ENCODE measurements at places on chromosomes 13 and 19.

GRCh38 chr13:30312904-30313303 is 5.6 kb upstream of the KATNAL1 start:
- DNase-seq = no peak

GRCh38 chr19:45560038-45560437 is 24.6 kb downstream of the OPA3 start:
- no peak for DNase-seq

DNA sequence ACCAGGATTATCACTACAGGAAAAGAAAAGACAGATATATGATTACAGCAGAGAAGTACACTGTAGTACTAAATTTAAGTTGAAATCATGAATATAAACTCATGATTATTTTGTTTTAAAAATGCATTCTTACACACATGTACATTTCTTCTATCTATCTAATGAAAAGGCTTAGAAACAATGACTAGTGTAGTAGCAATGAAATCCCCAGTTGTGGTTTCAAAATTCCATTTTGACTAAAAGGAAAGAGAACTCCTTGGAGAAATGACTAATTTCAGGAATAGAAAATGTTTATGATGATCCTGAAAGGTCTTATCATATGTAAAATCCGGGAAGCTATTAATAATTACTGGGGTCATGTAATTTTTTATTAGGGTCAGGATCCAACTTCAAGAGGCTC is 195.0 kb upstream of the STARD13 start:
- DNase-seq = no peak

- DNase-seq = no peak
These were observed 9.1 kb upstream of the LHFPL6 start for GRCh38 chr13:39612023-39612637.

GRCh38 chr13:105509981-105510762 is 1025.3 kb downstream of the EFNB2 start:
- no peak for DNase-seq

GRCh38 chr19:31214086-31214485 is 135.2 kb downstream of the TSHZ3 start:
- peak; percentile 99 for DNase-seq

DNA sequence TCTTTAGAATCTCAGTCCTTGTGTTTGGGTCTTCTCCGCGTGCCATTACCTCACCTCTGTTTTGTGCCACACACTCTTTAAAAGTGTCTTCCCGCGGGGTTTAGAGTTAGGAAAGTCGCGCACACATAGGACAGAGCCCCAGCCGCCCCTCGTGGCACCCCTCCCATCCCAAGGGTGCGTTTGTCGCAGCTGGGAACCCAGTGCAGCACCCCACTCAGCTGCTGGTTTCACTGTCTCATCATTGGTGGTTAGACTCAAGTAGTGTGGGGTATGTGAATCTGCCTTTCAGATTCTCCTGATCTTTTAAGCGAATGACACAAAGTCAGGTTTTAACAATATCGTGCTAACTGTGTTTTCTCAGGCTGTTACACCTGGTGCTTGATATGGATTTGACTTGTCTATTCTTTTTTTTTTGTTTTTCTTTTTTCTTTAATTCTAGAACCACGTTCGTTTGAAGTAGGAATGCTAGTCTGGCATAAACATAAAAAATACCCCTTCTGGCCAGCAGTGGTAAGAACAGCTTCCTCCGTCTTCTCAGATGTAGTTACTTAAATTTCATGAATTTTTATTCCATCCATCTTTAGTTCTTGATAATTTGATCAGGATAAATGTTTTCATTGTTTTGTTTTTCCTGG is 19.5 kb upstream of the NDUFS7 start:
- DNase-seq = no peak

DNA sequence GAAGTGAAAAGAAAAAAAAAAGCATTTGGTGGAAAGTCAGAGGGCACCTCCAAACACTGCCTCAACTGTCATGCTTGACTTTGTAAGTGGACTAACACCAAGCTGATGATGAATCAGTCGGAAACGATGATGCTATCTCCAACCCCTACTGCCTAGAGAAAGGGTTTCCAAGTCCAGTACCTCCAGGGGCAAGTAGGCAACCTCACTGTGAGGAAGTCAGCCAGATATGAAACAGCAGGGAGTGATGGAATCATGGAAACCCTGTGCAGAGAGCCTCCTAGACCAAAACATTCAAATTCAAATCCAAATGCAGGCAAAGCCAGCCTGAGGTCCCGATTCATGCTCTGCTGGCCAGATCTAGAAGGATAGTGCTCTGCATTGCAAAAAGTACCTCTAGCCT is 100.9 kb upstream of the SERP2 start:
- DNase-seq = no peak

DNA sequence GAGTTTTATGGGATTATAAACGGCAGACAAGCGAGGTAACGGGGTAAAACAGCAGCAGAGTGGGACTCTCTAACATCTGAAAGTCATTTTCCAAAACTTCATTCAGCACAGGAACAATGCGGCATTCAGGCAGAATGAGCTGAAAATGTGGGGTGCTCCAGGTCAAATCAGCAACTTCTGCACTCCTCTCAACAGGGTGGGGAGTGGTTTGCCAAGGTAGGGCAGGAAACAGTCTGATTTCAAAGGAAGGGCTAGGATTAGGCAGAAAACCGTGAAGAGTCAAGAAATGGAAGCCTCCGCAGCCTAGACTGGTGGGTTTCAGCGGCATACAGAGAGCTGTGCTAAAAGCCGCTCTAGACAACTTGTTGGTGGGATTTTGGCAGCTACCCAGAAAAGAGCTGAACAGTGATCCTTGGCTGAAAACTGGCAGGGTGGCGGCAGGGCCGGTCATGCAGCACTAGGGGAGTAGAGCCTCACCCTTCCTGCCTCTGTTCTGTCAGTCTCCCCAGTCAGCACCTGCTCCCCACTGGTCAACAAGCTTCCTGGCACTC is 154.2 kb upstream of the KLF12 start:
- DNase-seq = no peak

- no peak for DNase-seq
These were observed 46.3 kb upstream of the CEACAM21 start for GRCh38 chr19:41529484-41530183.

- DNase-seq = no peak
These were observed 8.8 kb downstream of the PRR36 start for GRCh38 chr19:7865262-7865911.

All from non-pigmented ciliary epithelial cell (primary cell).